ENCODE measurements at places on chromosomes 3 and 15.

DNA sequence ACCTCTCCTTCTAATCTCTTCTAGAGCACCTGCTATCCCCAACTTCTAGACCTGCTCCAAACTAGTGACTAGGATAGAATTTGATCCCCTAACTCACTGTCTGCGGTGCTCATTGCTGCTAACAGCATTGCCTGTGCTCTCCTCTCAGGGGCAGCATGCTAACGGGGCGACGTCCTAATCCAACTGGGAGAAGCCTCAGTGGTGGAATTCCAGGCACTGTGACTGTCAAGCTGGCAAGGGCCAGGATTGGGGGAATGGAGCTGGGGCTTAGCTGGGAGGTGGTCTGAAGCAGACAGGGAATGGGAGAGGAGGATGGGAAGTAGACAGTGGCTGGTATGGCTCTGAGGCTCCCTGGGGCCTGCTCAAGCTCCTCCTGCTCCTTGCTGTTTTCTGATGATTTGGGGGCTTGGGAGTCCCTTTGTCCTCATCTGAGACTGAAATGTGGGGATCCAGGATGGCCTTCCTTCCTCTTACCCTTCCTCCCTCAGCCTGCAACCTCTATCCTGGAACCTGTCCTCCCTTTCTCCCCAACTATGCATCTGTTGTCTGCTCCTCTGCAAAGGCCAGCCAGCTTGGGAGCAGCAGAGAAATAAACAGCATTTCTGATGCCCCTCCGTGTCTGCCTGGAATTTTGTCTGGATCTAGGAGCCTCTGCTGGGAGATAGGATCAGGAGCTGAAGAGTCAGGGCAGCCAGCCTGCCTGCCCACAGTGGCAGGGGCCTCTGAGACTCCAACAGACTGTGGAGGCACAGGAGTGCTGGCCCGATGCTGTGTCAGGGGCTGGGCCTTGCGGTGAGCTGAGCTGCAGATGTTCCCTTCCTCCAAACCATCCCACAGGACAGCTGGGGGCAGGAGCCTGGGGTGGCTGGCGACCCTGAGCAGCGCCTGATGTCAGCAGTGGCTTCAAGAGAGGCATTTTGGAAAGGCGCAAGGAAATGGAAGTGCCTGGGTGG is 3.0 kb downstream of the ISLR start:
- DNase-seq: no peak

DNA sequence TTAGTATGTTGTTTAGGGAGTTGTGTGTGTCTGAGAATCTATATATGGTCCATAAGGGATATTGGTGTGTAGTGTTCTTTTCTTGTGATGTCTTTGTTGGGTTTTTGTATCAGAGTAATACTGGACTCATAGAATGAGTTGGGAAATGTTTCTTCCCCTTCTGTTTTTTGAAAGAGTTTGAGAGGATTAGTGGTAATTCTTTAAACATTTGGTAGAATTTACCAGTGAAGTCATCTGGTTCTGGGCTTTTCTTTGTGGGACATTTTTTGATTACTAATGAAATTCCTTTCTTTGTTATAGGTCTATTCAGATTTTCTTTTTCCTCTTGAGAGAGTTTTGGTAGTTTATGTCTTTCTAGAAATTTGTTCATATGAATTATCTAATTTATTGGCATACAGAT is 16.9 kb downstream of the ACKR2 start:
- DNase-seq: no peak

DNA sequence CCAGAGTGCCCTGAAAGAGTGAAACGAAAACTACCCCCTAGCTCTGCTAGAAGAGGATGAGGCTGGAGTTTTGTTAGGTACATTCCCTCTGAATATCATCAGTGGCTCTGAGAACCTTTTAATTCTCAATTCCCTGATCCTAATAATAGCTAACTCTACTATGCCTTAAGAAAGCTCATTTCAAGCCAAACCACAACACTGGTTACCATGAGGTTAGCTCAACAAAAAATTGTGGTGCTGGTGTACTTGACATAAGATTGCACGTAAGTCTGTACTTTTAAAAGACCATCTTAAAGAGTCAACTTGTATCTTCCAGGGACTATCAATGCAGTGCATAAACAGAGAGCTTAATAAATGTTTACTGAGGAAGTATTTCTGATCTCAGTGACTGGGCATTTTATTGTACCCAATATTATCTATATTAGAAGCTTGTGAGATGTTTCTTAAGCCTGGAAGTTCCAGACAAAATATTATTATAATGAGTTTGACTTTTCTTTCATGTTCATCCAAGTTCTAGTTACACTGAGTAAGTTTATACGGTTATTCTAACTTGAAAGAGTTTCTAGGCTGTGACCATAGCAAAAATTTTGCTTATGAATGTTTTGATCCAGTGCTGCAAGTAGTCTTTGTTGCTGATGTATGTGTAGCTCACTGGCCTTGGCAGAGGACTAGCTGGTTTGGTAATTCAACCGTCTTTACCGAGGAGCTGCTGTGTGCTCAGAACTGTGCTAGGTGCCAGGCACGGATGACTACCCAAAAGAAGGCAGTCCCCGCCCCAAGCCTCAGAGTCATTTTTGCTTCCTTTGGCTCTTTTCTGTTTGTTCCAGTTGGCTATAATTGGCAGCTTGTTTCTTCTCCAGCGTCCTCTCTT is 334.4 kb upstream of the TRIM42 start:
- no peak for DNase-seq

DNA sequence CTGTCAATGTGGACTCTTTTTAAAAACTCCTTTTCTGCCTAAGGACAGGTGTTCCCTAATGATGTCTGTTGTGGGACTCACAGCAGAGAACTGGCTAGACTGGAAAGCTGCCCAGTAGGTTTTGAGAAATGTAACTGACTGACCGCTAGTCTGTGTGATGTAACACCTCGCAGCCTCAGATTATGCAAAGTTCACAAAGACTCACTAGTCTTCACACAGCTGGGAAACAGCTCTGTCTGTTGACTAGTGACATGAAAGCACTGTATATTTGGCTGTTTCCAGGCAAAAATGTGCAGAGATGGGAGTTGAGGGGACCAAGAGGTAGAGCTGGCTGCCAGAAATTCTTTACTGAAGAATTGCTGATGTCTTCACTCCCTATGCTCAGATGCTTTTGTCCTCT is 10.3 kb downstream of the PDZRN3 start:
- no peak for DNase-seq

DNA sequence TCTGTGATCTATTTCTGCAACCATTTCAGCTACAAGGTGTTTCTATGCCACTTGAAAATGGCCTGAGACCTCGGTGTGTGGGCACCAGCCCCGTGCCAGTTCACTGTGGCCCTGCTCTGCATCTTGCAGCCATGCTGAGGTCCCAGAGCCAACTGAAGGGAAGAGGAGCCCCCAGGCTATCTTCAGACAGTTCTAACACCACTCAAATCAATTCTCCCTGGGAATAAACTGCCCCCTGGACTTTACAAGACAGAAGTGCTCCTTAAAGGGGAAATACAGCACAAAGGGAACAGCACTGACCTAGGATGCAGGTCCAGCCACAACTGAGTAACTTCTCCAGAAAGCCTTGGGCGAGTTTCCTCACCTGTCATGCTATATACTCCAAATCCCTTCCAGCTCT is 3.9 kb downstream of the XXYLT1 start:
- no peak for DNase-seq

DNA sequence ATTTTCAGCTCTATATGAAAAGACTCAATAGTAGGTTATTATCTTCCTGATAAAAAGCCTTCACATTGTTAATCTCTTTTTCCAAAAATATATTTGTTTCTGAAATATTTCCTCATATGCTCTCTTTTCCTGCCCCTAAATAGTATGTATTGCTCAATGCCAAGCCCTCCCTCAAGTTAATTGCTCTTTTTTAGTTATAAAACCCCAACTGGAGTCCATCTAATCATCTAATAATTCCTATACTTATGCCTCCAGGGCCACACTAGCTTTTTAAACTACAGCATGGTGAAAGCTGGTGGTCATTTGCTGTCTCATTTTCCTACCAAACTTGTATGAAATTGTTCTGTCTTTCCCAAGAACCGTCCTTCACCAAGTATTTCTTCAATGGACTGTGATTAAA is 26.7 kb downstream of the AQP9 start:
- DNase-seq: no peak

GRCh38 chr15:86259589-86259988 is 179.9 kb downstream of the AGBL1 start:
- DNase-seq: no peak

GRCh38 chr3:11377719-11378118 is 105.5 kb downstream of the ATG7 start:
- no peak for DNase-seq

- no peak for DNase-seq
Observed at GRCh38 chr3:181075098-181075497, 85.6 kb upstream of the DNAJC19 start.

DNA sequence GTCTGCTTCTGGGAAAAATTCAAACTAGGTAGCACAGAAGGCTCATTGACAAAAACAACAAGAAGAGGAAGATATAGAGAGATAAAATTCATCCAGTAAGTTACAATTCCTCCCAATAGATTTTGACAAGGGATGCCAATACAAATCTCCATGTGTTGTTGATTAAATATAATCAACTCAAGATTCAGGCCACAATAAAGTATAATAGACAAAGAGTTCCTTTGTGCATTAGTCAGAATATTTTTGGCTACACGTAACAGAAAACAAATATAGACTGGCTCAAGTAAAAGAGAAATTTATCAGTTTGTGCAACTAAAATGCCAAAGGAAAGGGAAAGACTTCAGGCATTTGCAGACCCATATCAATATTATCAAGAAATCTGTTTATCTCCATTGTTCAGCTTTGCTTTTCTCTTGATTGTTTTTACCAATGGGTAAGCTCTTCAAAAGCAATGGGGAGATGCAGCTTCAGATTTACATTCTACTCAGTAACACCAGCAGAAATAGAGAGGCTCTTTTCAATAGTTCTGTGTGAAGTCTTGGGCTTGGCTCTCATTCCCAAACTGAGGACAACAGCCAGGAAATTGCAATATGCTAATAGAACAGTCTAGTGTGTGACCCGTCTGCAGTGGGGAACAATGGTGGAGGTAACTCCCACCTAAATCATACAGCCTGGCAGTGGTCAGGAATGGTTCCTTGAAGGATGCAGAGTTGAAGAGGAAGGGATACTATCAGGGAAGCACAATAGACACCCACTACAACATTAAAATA is 77.6 kb upstream of the PROK2 start:
- no peak for DNase-seq

- DNase-seq: no peak
Observed at GRCh38 chr3:48715174-48715800, 1.7 kb downstream of the IP6K2 start.

DNA sequence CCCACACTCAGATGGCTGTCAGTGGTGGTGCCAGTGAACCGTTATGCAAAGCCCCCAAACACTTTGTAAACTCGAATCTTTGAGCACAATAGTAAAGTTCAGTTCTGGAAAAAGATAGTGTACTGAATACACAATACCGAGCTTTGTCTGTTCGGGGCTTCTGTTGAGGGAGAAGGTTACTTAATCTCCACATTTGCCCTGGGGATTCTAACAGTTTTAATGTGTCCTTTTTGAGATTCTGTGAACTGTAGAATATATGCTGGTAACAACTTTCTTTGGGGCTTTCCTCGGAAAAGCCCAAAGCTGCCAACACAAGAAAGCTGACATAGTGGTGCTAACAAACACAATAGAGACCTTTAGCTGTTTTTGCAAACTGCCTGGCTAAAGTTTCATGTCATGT is 686.5 kb downstream of the ROBO1 start:
- DNase-seq: no peak
